ENCODE measurements at places on chromosomes 6 and 20.

DNA sequence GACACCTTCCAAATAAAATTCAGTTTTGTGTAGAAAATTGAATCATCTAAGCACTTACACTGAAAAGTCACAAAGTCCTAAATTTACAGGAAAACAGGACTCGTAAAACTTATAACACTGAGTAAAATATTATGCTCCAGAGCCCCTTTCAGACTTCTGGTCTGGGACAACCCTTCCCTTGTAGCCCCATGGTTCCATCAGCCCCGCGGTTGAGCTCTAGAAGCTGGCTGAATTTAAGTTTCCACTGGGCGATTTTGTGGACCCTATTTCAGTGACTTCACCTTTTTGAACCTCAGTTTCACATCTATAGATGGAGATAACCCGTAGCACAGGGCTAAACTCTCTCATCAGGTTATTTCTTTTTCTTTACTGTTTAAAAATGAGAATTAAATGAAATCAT is 117.7 kb upstream of the BACH2 start:
- no peak for DNase-seq

- no peak for DNase-seq
Measured at GRCh38 chr6:39945626-39946025, 11.4 kb upstream of the MOCS1 start.

DNA sequence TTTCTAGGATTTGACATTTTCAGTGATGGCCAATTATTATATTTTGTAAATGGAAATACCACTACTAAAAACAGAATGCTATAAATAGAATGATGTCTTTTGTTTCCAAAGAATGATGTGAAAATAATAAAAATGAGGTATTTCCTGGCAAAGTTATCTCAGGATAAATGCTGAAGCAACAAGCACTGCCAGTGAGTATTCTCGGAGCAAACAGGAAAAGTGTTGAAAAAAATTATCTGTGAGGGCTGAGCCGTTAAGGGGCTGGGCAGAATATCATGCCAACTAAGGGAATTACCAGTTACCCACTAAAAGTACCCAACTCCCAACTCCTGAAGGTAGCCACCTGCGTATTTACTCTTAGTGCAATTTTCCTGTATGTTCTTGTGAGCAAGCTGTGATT is 23.6 kb upstream of the SCAF8 start:
- no peak for DNase-seq

GRCh38 chr6:35436071-35436857 is 15.9 kb upstream of the FANCE start:
- DNase-seq = no peak

GRCh38 chr6:77263003-77263402 is 200.3 kb downstream of the HTR1B start:
- no peak for DNase-seq

DNA sequence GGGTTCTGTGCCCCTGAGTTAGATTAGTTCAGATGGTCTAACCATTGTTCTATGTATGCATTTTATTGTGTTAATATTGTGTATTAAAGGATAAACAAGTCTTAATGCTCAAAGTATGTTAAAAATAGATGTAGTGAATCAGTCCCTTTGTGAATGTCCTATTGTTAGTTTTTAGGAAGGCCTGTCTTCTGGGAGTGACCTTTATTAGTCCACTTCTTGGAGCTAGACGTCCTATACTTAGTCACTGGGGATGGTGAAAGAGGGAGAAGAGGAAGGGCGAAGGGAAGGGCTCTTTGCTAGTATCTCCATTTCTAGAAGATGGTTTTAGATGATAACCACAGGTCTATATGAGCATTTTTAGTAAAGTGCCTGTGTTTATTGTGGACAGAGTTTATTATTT is 12.3 kb upstream of the HMGN4 start:
- DNase-seq = peak; percentile 38

DNA sequence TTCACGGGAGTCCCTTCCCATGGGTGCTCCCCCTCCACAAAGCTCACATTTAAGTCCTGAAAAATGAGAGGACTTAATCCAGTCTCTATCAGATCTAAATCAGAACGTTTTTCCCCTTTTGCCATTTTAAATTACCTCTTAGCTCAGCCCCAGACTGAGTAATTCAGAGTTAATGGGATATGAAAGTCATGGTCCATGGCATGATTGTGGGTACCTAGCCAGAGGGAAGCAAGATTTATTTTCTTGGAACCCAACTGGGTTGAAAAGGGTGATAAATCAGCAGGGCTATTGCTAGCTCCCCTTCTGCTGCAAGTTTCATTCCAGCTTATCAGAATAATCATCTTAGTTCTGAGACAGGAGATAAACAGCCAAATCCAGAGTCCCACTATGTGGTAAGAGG is 320.2 kb upstream of the CHD6 start:
- no peak for DNase-seq

All from GM23248 (cell line).